Activated CD8-positive, alpha-beta memory T cell treated with anti-CD3 and anti-CD28 coated beads, Interleukin-2, amount 50 U/mL, for 48 hours (primary cell): ENCODE measurements at places on chromosomes 12 and 14.

DNA sequence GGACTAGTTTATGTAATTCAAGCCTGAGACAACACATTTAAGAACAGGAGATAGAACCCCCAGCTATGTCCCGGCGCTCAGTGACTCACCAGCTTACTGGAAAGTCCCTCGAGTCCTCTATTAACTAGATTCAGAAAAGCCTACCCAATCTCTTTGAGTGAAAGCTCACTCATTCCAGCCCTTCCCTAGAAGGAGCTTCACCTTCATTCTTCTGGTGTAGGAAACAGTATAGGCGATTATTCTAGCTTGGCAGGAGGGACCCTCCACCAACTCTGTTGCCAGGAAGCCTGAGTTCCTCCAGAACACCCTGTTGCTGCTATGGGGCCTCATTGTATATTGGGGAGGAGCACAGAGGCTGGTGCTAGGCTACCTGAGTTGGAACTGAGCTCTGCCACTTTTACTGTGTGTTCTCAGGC is 57.2 kb upstream of the AEBP2 start:
- DNase-seq: peak; percentile 63

DNA sequence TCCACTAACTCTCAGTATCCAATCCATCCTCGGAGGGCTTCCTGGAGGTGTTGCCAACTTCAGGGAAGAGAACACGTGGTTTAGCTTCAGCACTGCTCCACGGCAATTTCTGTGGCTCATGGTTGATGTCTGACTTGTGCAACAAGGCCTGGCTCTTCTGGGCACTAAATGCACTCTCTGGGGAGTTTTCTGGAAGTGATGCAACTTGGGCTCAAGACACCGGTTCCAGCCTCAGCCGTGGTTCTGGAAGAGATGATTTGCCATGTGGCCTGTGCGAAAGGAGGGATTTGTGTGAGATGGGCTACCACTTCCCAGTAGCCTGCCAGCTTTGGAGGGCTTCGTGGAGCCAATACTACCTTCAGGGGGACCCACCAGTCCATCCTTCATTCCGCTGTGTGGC is 118.6 kb upstream of the RTL1 start:
- DNase-seq: peak; percentile 20

DNA sequence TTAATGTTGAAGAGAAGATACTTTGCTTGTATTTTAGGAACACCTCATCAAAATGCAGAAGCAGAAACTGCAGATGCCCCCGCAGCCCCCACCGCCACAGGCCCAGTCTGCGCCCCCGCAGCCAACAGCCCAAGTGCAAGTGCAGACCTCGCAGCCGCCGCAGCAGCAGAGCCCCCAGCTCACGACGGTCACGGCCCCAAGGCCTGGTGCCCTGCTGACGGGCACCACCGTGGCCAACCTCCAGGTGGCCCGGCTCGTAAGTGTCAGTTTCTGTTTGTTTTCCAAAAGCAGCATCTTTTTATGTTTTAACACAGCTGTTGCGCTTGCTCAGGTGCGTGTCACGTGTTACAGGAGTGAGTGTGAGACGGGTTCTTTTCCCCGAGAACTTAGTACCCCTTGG is 79.5 kb downstream of the DDX51 start:
- no peak for DNase-seq

GRCh38 chr14:41605550-41606281 is 960 bp upstream of the LRFN5 start:
- peak; percentile 50 for DNase-seq

DNA sequence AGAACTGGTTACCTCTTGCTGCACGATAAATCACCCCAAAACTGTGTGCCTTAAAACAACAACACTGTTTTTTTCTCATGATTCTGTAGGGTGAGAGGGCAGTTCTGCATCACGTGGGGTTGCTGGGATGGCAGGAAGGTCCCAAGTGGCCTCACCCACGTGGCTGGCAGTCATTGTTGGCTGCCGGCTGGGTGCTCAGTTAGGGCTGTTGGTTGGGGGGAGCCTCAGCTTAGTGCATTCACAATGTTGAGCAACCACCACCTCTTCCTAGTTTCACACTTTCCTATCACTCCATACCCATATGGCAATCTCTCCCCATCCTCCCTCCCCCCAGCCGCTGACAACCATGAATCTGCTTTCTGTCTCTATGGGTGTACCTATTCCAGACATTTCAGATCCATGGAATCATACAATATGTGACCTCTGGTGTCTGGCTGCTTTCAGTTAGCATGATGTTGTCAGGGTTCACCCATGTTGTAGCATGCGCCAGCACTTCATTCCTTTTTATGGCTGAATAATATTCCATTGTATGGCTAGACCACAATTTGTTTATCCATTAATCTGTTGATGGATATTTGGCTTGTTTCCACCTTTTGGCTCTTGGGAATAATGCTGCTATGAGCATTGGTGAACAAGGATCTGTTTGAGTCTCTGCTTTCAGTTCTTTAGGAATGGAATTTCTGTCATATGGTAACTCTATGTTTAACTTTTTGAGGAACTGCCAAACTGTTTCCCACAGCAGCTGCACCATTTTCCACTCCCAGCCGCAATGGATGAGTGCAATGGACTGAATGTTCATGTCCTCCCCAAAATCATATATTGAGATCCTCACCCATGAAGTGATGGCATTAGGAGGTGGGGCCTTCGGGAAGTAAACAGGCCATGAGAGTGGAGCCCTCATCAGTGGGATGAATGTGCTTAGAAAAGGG is 11.2 kb upstream of the POP5 start:
- no peak for DNase-seq

DNA sequence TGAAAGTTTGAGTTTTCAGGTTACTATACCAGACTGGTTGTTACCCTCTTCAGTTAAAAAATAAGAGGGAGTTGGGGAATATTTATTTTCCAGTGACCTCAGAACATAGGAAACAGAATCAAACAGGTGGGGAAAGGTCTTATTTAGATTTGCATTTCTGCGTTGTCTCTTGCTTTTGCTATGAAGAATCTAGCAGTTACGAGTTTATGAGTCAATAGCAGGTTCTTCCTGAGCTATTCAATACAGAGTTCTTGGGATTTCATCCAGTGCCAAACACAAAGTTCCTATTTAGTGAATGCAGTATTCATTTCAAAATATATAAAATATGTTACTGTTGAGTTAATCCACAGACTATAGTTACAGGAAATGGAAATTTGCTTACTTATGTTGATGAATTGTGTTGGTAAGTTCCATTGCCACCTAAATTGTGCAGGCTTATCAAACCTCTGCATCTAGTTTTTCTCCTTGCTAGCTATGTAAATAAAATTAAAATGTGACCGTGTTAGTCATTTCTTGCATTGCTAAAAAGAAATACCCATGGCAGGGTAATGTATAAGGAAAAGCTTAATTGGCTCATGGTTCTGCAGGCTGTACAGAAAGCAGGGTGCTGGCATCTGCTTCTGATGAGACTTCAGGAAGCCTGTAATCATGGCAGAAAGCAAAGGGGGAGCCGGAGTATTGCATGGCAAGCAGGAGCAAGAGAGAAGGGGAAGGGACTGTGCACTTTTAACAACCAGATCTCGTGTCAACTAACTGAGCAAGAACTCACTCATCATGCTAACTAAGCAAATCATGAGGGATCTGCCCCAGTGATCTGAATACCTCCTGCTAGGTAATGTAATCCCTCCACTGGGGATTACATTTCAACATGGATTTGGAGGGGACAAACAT is 110.2 kb downstream of the KTN1 start:
- no peak for DNase-seq

DNA sequence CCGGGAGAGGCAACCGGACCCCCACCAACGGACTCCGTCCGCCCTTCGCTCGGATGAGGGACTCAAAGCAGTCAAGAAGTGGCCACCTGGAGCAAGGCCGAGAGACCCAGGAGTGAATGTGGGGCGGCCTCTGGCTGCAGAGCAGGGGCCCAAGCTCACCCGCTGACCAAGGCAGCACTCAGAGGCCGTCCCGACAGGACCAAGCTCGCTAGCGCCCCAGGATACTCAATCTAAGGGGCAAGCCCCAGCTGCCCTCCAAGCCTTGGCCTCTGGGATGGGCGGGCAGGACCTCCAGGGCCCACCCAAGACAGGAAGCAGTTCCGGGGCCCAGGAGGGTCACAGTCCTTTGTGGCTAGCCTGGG is 936 bp downstream of the AKT1 start:
- DNase-seq: no peak

- no peak for DNase-seq
These were observed 472.5 kb downstream of the ADAMTS20 start for GRCh38 chr12:43079476-43079875.

DNA sequence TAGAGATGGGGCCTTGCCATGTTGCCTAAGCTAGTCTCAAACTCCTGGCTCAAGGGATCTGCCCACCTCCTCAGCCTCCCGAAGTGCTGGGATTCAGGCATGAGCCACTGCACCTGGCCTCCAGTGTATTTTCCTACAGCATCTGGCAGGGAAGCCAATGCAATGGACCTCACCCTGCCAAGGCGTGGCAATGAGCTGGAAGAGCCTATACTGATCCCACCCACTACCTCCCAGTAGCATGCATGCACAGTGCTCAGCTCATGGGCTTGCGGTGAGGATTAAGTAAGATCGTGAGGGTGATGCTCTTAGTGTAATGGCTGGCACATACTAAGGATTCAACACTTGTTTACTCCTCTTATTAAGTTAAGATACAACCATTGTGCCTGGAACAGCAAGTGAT is 69.7 kb downstream of the PHLDA1 start:
- no peak for DNase-seq

- no peak for DNase-seq
These were observed 26.2 kb downstream of the COX16 start for GRCh38 chr14:70333289-70333688.

DNA sequence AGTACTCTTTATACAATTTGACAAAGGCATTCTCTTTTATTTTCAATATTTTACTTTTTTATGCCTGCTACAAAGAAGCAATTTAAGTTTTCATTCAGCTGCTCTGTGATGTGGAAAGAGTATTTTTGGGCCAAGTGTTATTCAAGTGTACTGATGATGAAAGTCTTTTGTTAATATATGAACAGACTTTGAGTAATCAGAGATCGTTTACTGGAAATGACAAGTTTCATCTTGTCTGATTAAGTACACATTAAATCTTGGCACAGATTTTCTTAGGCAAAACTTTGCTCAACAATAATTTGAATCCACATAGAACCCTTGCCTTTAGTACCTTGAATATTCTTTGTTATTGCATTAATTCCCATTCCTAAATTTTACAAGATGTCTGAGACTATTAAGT is 13.3 kb upstream of the PZP start:
- no peak for DNase-seq

DNA sequence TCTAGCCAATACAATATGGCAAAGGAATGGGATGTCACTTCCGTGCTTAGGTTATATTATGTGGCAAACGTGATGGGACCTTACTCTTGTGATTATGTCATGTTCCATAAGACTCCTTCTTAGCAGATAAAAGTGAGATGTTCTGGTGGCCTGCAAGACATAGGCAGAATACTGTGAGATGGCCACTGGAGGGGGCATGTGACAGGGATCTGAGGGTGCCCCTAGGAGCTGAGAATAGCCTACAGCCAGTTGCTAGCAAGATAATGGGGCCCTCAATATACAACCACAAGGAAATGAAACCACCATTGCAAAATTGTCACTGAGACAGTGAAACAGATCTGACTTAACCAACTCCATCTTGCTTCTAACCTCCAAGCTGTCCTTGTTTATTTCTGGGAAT is 151.4 kb upstream of the SSTR1 start:
- DNase-seq: no peak

DNA sequence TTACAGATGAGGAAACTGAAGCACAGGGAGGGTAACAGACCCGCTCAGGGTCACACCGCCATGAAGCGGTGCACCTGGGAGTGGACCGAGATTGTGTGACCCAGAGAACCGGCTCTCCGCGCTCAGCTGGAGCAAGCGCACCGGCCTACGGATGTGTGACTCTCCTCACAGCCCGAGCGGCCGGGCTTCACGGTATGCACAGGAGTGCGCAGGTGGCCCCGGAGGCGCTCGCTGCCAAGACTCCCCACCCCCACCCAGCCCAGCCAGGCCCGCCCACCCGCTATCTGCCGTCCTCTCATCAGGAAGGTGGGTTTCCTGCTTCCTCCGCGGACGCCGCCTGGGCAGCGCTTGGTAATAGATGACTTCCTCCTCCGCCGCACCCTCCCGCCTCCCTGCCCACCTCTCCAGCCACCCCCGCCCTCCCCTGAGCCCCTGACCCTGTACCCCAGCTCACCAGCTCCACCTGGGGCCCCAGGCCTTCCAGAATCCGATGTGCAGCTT is 110.7 kb downstream of the NCOR2 start:
- DNase-seq: no peak

GRCh38 chr12:25263594-25263993 is 12.9 kb upstream of the KRAS start:
- DNase-seq: no peak

DNA sequence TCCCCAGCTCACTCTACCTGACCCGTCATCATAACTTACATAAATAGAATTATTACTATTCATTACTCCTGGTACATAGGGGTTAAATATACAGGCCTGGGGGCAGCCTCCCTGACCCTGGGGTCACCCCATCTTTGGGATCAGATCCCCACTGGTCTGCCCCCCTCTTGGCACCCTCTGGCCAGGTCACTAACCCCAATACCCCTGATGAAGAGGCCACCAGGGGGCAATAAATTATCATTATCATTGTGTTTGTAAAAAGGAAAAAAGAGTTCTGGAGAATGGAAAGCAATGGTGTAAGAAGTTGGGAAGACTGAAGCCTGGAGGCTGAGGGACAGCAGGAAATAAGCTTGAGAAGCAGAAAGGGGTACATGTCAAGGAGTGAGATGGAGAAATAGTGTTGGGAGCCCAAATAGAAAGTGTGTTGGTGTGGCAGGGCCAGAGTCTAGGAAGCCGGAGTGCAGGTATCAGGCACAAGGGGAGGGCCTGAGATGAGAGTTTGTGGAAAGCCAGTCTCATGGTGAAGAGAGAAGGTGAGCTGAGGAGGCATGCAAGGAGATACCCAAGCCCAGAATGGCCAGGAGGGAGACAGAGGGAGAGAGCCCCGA is 6.1 kb upstream of the AAAS start:
- DNase-seq: no peak

GRCh38 chr12:122021822-122022392 is at the start of gene BCL7A:
Gene BCL7A (plus strand): TSS chr12:122021884. CDS start chr12:122022092, 208 bp downstream.
- DNase-seq: peak; percentile 79

GRCh38 chr14:36655963-36656686 is 5.5 kb upstream of the PAX9 start:
- peak; percentile 69 for DNase-seq

DNA sequence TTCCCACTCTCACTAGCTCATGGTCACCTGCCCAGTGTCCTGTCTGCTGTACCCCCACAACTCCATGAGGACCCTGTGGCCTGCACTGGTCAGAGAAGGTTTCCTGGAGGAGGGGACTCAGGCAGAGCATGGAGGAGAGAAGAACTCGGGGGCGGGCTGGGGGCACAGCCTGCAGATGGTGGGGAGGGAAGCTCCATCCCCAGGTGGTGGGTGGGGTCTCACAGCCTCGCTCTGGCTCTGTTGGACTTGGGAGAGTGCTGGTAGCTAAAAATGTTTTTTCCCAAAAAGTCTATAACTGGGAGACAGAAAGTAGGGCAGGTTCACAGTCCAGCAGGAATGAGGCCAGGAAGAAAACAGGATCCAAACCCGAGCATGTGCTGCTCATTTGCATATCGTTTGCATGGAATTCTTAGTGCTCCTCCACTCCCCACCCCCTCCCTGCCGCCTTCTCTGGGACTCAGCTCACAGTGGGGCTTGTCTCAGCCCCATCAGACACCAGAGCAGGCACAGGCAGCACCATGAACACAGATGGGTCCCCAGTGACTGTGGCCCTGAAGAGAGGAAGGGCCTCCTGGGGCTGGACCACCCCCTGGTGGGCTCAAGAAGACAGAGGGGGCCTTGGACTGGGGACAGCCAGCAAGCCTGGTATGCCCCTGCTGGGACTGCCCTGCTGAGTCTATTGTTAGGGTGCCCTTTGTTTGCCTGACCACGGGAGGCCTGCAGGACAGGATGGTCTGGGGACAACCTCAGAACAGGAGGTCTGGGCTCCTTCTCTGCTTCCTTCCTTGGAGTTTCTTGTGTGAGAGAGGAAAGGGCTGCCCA is 67.0 kb upstream of the SFSWAP start:
- DNase-seq: no peak
